ENCODE measurements at places on chromosomes 5 and 9.

DNA sequence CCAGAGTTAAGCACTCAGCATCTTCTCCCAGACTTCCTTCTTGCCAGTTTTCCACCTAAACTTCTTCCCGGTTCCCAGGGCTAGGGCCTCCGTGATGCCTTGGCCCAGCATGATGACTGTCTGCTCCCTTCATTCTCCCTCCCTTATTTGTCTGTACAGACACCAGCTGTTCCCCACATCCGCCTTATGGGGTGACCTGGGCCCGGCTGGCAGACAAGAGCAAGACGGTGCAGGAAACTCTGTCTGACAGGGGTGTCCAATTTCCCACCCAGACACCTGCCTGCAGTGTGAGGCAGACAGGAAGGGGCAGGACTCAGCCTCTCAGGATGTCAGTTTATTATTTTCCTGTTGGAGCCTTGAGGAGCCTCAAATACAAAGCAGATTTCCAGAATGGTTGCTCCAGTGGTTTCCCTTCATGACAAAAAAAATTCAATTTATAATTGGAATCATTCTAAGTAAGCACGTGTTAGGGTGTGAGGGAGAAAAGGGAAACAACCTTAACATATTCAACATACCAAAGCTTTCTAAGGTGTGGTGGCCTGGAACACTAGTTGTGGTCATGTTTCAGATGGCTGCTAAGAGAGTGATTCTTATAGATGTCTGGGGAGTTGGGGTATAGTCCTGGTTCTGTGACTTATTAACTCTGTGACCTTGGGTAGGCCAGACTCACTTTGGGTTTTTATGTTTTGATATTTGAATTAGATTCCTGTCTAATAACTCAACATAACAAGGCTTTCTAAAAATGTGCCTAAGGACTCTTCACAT, 234.5 kb downstream of the PAPPA start:
- DNase-seq, result no peak

- DNase-seq, result no peak
Observed at GRCh38 chr5:9512457-9512856, 33.4 kb downstream of the SEMA5A start.

GRCh38 chr5:135398160-135398854, 724 bp downstream of the MACROH2A1 start:
- DNase-seq, result peak; percentile 39

GRCh38 chr5:128009403-128009802, 74.2 kb upstream of the SLC12A2 start:
- DNase-seq, result no peak

DNA sequence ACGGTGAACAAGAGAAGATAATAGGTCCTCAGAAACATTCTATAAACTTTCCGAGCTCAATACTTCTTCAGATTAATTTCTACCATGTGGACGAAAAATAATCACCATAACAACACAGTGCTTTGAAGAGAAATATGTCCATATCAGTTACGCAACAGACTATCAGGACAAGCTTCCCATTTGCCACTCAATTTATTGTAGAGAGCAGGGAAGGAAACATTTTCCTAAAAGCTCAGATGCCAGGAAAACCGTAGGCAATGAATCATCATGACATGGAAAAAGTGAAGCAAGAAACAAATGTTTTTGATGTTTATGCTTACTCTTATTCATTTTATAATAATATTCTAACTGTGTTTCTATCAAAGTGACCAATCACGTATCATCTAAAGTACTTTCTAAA, 87.6 kb downstream of the S1PR3 start:
- DNase-seq, result no peak

- DNase-seq, result no peak
Observed at GRCh38 chr5:54936201-54936600, 49.2 kb downstream of the ESM1 start.

GRCh38 chr5:2112173-2113025, 229.7 kb upstream of the IRX4 start:
- DNase-seq, result no peak

GRCh38 chr5:5404381-5404780, 18.1 kb upstream of the ICE1 start:
- no peak for DNase-seq

- DNase-seq, result no peak
Observed at GRCh38 chr5:15234366-15234765, 265.6 kb upstream of the FBXL7 start.

- DNase-seq, result no peak
Observed at GRCh38 chr9:111983484-111983908, 86.9 kb downstream of the UGCG start.

DNA sequence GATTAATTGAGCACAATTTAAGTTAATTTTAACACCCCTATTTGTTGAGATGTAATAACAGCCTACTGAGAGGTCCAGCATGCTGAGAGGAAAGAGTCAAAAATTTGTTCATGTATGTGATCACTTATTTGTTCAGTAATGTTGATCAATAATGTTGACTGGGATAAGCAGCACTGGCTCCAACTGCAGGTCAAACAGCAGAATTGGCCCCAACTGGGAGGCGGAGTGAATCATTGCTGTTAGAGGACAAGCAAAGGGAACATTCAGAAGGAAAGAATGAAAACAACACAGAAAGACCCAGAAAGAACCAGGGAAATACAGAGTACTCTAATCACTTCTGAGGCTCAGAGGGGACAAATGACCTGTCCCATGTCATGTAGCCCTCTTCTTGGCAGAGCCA, 221.1 kb downstream of the COMMD10 start:
- DNase-seq, result no peak

DNA sequence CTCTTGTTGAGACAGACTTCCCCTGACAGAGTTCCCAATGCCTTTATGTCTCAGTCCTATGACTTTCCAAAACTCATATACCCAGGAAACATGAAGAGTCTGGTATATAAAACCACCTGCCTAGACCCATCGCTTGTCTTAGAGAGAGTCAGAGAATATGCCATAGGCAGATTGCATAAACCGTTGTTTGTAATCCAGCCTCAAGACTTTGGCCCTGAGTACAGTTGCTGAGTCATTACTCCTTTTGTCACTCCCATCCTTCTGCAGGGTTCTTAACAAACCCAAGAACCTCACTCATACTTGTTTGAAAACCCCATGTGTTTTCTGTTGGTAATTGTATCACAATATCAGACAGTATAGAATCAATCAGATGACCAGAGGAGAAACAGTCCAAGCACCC, 616.3 kb downstream of the SLCO4C1 start:
- no peak for DNase-seq

DNA sequence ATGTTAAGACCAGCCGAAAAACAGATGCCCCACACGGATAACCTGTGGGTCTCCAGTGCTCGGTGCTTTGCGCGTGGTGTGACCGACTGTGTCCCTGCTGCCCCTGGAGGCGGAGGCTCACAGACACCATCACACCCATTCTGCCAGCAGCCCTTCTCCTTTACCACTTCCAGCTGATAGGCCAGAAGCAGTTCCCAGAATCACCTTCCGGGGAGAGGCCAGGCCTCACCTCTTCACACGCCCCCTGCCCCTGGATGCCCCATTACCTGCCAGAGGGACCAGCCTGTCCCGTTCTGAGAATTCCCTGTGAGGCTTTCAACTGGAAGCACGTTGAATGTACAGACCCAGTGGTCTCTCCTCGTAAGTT, 21.6 kb upstream of the LRRC14B start:
- DNase-seq, result no peak

DNA sequence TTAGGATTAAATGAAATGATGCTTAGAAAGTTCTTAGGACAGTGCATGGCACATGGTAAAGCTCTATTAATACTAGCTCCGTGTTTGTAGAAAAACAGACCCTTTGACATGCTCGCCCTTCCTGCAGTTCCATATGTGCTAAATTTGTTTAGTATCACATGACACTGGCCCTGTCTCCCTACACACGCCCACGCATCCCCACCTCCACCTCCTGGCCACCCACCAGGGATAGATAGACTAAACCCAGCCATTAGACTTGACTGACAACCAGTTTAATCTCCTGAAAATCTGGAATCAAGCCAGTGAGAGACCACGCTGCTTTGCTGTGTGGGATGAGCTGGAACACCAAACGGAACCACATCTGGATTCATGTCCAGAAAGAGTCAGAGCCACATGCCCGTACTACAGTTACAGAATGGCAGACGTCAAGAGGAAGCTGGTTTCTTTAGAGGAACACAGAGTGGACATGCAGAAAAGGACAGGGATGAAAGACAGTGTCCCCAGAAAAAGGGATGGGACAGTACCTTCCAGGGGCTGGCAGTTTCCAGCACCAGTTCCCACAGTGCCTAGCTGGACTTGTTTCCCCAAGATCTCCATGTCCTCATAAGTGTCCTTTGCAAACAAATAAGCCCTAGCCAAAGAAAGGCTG, 186.1 kb downstream of the PDZD2 start:
- DNase-seq, result no peak

DNA sequence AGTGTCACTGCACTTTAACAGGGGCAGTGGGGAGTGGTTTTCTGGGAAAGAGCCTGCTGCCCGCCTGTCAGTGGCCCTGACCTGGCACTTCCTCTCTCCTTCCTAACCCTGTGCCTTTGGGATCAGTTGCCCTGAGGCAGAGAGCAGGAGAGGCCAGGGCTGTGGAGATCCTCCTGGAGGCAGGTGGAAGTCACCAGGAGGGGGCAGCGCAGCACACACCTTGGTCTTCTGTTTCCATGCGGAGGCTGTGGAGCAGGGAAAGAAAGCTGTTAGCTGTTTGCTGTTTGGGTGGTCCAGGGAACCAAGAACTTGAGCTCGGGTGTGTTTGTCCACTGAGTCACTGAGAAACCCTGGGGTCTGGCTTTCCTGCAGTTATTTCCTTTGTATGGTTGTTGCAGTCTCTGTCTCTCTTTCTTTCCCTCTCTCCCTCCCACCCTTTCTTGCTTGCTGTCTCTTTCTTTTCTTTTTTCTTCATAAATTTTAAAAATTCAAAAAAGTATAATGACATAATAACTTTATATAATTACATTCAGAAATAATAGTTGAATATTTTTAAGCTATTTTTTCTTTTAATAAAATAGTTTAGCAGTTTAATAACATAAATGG, 28.1 kb downstream of the NTRK2 start:
- DNase-seq, result peak; percentile 29

DNA sequence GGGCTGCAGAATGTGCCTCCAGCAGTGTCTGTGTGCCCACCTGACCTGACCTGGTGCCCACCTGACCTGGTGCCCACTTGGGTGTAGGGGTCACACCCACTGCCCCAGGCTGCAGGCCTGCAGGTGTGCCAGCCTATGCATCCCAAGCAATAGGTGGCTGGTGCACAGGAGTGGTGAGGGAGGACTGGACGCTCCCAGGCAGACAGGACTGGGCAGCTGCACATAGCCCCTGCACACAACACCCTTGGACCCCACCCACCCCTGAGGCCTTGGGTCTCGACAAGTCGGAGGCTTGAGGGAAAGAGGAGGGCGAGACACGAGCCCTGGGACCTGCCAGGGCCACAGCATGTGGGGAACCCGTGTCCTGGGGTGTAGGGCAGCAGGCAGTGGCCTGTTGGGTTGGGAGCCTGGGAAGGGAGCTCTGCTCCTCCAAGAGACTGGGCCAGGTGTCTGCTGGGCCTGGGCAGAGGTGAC, 10.8 kb upstream of the NRARP start:
- no peak for DNase-seq

DNA sequence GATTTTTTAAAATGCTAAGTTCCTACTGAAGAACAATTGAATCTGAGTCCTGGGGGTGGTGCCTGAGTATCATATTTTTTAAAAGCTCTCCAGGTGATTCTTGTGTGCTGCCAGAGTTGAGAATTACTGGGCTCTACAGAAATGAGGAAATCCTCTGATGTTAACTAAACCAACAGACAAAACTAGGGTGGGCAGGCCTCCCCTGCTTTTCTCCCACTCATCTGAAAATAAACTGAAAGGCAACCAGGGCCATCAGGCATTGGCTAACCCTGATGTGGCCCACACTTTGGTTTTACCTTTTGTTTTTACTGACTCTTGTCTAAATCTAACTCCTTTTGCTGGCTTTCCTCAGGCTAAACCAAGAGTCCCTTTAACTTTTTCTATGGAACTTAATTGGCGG, 13.3 kb upstream of the CTNNA1 start:
- no peak for DNase-seq

DNA sequence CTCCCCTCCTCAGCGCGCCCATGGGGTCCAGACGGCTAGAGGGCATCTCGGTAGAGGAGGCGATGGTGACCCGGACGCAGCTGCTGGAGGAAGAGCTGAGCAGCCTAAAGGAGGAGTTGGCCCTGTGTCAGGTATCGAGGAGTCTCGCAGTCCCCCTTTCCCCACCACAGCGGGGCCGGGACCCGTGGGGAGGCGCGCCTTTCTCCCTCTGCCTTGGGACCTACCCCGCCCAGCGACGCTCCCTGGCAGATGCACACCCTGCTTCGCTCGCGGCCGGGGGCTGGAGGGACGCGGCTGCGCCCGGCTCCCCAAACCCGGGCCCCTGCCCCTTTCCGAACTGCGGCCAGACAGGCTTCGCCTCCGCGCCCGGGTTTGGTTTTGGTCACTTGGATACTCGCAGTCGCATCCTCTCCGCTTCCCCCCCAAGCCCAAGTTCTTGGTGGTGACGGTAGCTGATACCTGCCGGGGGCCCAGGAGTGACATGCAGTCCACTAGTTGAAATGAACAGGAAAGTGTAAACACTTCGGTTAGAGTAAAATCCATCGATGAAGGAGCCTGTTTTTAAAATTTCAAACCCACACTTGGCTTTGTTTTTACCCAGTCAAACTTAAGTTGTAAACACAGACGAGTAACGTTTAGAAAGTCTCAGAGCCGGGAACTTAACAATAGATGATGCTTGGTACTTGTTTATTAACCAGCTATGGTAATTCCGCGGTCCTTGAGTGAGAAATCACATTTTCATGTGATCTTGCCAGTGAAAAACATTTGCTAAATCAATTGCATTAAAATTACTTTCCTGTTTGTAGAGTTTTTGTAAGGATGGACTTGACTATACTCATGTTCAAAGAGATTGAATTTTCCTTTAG, 688 bp downstream of the CNTLN start:
- DNase-seq, result peak; percentile 10

- no peak for DNase-seq
Observed at GRCh38 chr5:102853680-102854079, 98.6 kb downstream of the PAM start.

DNA sequence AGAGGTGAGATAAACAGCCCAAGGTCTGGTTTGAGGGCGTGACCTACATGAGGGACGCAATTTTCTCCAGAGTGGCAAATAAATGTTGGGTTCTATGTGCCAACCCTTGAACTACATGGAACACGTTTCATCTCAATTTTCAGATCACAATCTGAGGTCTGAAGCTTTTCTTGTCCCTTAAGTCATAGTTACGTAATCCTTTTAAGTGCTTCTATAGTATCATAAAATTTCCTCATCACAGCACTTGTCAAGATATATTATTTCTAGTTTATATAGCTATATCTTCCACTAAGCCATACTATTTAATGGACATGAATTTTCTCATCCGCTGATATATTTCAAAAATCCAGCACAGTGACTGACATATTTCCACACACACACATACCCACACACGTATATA, 53.1 kb upstream of the GRIN3A start:
- no peak for DNase-seq
